ENCODE measurements at places on chromosomes 4 and X.
A peak's percentile ranks its signal among the peaks of the same experiment; 100 is the strongest.

GRCh38 chr4:100816436-100817045 is 298.7 kb upstream of the EMCN start:
- DNase-seq, result no peak

DNA sequence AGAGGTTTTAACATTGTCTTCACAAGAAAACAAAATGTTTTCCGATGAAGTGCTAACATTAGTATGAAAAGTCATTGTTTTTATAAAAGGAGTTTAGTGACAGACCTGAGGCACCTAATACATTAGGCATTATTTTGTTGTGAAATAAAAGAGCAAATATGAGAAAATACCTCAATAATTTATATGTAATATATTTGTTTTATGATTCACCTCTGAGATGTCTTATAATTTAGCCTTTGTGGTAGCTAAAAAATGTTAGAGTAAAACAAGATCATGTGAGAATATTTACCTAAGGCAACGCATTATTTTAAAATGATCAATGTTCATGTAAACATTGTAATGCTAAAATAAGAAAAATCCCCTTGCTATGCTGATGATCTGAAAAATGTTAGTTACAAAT is 100.9 kb upstream of the WDFY3 start:
- DNase-seq, result no peak

- no peak for DNase-seq
These were observed 555.0 kb downstream of the ANKRD50 start for GRCh38 chr4:124157396-124158083.

DNA sequence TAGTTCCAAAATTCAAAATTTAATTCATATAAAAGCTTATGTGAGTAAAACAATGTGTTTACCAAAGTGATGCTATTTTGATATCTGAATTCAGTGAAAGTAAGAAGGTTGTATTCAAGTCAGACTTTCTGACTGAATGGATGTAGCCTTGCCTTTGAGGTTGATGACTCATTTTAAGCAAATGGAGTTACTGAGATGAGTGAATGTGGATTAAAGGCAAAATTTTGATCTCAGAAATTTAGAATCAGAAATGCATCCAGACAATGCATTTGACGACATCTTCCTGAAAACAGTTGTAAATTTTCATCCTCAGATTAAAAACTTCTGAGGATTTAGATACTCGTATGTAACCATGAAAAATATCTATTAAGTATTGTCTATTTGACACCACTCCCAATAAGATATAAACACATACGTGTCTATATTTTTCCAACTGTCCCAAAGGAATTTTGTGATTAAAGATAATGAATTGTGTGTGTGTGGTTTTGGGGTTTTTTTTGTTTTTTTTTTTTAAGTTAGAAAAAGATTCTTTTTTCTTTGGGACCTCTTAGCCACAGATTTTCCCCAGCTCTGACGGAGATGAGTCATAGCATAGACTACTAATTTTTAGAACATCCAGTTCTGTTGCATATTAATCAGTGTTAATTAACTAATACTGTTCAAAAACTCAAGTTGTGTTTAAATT is 34.4 kb downstream of the NFKB1 start:
- DNase-seq, result no peak

- DNase-seq, result no peak
These were observed 17.8 kb upstream of the EDNRA start for GRCh38 chr4:147463065-147463464.

DNA sequence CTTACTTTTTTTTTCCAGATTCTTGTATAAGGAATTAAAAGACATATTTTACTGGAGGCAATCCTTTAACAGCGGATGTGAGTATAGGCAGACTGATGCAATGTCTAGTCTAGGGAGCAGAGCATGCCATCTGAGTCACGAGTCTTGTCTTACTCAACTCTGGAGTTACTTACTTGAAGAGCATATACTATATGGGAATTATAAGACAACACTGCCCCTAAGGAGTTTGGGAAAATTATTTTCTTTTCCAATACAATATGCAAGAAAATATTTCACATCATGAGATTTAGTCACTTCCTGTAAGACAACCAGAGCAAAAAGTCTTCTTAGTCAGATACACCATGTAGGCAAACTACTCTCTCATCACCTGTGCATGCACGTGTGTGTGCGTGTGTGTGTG is 537.3 kb upstream of the FTHL17 start:
- DNase-seq, result no peak

GRCh38 chr4:74114234-74114633 is 15.2 kb upstream of the CXCL2 start:
- DNase-seq, result no peak

- DNase-seq, result no peak
These were observed 70.7 kb upstream of the HPGD start for GRCh38 chr4:174592985-174593335.

DNA sequence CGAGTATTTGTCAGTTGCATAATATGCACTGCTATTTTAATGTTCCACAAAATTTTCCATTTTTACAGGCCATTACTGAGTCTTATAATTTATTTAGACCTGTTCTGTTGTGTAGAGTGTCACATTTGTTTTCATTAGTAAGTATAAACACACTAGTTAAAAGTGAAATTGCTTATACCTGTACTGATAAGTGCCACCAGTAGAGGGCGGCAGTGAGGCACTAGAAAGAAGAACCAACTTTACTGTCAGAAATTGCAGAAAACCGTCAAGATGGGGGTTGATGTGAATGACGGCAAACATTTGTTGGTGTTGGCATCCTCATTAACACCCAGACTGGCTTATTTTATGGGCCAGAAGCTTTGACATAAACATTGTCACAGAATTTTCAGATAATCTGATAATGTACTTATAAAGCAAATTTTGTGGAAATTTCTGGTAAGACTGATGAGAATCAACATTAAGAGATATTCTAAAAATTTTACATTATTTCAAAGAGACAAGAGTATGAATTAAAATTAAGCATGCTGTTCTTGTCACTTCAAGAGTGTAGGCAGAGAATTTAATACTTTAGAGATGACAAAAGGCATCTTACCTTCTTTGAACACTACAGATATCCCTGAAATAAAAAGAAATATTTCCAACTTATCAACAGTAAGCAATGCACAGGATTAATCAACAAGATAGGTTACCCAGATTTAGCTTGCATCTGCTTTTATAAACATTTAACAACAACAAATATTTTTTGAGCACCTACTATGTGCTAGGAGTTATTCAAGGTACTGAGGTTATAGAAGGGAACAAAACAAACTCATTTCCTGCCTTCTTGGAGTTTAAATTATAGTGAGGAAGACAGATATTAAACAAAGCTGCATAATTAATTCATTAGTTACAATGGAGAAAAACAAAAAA is 24.9 kb downstream of the ALPK1 start:
- DNase-seq, result peak; percentile 54

DNA sequence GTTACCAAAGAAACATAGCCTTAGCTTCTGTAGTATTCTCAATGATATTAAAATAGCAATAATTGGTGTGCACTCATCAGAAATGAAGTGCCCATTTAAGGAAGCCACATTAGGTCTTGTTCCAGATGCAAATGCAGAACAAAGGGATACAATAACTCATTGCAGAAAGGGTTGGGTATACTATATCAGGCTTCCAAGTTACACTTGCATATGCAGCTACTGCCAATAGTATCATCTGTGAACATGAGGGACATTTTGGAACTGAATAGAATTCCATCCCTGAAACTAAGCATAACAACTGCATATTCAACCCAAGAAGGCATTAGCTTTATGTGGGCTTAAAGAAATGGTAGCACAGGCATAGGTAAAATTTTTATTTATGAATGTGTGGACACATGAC is 167.8 kb downstream of the ANTXR2 start:
- DNase-seq, result no peak

DNA sequence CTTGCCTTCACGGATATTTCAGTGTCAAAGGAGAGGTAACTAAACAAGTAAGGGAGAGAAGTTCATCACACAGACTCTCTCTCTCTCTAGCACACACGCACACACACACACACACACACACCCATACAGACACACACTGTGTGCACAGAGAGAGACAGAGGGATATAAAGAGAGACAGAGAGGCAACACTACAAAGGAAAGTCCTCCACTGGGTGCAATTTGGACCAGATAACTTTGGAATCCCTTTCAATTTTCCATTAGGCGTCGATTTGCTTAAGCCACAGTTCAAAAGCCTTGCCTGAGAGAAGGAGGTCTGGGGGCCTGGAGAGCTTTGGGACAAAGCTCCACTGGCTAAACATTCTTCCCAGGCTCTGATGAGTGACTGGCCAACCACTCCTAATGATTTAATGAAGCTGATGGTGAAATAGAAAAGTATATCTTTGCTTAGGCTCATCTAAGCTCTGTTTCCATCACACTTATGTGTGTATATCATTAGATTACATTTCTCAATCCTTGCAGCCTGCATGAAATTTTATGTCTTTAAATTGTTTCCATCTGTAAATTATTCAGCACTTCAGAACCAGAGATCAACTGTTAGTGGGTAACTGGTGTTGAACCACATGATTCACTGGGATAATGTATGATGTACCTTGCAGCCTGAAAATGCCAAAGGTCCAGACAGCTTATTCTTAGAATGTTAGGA is 180.8 kb downstream of the MAGEB17 start:
- DNase-seq, result no peak

DNA sequence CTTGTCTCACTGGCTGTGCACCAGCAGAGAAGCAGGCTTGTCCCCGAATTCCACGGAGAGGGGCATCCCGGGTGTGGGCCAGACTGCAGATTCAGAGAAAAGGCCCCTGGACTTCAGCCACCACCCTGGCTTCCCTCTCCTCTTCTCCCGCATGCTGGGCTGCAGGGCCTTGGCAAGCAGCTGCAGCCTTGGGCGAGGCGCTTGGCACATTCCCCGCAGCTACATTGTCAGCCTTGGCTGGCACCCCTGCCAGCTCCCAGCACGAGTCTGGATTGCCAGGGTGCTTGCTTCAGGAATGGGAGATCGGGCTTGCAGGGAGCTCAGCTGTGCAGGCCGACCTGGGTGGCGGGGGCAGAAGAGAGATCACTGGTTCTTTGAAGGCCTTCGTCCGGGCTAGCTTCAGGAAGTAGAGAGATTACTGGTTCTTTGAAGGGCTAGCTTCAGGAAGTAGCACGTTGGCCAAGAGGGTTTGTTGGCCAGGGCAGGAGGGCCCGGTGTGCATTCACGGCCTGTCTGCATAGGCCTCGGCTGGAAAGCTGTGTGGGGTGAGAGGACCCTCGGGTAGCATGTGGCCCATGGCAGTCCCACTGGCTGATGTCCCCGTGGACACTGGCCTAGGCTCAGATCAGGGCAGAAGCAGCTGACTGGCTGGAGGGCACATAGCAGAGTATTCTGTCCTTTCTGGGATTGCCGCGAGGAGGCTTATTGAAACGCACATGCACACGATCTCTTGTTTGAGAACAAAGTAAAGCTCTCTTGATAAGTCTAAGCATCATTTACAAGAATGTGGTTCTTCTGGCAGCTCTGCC is 2.7 kb downstream of the ABCD1 start:
- no peak for DNase-seq

GRCh38 chr4:3227878-3228675 is 20.9 kb upstream of the MSANTD1 start:
- DNase-seq, result no peak

- no peak for DNase-seq
These were observed 14.8 kb upstream of the CXCR3 start for GRCh38 chrX:71632923-71633657.

DNA sequence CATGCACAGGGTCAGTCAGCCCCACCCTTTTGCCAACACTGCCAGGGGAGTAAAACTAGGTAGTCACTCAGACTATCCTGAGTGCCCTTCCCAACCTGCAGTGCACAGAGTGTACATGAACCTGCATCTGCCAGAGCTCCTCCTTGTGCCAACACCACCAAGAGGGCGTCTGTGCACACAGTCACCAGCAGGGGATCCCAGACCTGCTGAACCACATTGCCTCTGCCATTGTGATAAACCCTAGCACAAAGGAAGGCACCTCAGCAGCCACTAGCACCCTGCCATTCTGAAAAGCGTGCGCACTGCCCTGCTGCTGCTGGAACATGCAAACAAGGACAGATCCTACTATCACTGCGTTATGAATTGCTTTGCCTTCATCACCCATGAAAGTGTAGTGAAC is 247.8 kb upstream of the POU3F4 start:
- no peak for DNase-seq

DNA sequence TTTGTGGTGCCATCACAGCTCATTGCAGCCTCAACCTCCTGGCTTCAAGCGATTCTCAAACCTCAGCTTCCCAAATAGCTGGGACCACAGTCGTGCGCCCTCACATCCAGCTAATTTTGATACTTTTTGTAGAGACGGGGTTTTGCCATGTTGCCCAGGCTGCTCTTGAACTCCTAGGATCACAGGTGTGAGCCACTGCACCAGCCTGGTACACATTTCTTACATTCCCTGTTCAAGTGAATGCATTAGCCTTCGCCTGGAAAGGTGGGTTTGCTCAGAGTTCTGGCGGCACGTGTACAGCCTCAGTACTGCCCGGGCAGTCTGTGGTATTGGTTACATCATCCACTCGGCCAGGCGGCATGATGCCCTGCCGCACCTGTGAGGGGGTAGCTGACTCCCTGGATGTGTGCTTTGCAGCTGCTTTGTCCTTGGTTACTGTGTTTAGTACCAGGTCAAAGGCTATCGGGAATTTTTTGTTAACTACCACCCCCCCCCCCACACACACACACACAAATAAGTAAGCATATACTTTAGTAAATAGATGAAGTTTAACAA is 57.1 kb downstream of the TNIP2 start:
- no peak for DNase-seq

GRCh38 chrX:48636776-48637175 is 39.5 kb downstream of the WDR13 start:
- DNase-seq, result no peak

DNA sequence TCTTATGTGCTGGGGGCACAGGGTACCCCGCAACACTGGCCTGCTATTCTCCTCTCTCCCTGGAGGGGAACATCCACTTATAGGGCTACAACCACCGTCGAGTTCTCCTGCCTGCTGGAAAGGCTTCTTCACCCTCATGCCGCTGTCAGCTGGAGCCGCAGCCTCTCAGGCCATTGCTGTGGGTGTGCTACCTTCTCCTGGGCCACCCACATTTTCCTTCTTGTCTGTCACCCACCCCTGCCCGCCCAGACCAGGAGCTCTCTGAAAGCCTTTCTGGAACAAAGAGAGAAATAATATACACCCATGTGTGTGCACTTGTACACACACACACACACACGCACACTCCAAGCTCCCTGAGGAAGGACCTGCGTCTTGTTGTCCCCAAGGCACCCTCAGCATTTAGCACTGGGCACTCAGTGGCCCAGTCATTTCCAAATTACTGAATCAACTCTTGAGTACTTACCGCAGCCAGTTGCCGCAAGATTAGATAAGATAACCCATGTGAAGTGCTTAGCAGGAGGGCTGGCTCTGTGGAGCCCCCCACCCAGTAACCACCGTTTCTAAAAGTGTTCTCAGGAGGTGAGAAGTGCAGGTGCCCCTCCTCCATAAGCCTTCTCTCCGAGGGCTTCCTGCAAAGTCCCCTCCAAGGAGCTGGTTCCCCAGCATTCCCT is 50.2 kb downstream of the CPZ start:
- DNase-seq, result no peak

Data from stimulated activated CD4-positive, alpha-beta T cell treated with anti-CD3 and anti-CD28 coated beads, Interleukin-15, amount 100 ng/mL, for 1 hour (primary cell).